ENCODE measurements at places on chromosomes 4 and X.

GRCh38 chr4:5446595-5447226, 261.6 kb downstream of the EVC2 start:
- DNase-seq, result no peak

DNA sequence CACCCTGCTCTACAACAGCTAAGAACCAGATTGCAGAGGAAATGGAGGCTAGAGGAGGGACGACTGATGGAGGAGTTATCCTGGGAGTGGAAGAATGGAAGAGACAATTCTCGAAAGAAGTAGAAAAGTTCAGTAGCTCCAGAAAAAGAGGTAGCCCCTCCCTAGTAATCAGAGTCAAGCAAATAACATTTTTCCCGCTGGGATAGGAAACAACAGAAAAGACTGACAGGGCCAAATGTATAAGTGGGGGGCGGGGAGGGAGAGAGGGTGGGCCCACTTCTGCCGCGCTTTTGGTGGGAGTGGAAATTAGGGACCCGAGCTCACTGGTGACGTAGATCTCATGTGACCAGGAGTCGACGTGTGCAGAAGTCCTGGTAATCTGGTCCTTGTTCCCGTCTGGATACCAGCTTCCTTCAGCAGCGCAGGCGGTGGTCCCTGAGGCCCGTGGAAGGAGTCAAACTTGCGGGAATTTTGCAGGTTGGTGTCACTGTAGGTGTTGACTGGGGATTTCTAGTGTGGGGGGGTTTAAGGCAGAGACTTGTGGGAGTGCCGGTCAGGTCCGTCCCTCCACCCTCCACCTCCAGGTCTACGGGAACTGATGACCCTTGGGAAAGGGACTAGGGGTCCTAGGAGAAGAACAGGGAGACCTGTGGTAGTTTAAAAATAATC, at the start of gene TCEAL9:
Gene TCEAL9, plus strand, starts transcription at position 377 of the 669 bp plus-strand sequence. CDS start 1,179 bp downstream, outside the sequence.
- DNase-seq, result no peak

DNA sequence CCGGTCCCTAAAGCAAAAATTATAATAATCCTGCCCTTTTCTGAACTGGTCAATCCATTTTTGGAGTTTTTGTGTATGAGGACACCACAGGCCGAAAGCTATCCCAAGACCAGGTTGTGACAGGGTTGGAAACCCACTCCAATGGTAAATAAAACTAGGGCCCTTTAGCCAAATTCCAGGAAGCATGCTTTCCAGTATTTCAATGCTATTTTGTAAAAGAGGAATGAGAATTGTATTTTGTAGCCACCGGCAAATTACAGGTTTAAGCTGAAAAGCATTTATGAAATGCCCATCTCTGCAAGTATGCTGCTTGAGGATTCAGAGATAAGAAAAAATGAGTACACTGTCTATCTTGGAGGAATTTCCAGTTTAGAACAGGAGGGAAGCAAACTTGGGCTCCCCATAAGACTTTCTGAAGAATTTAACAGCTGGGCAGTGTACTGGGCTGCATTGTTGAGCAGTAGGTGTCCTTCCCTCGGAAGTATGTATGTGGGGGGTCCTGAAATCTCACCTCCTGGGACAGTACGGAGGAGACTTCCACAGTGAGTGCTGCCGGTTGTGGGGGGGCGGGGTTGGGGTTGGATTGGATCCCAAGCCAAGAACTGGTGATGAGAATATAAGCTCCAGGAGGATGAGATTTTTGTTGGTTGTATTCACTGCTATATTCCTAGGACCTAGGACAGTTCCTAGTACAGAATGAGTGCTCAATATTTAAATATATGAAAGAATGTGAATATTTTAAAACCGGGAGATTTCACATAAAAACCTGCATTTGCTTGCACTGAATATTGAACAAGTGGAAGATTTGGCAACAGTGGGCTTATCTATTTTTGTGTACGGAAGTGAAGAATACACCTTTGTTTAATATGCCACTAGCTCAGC, 26.8 kb downstream of the OCIAD2 start:
- DNase-seq, result no peak

GRCh38 chr4:17092736-17093437, 194.4 kb upstream of the LDB2 start:
- no peak for DNase-seq

DNA sequence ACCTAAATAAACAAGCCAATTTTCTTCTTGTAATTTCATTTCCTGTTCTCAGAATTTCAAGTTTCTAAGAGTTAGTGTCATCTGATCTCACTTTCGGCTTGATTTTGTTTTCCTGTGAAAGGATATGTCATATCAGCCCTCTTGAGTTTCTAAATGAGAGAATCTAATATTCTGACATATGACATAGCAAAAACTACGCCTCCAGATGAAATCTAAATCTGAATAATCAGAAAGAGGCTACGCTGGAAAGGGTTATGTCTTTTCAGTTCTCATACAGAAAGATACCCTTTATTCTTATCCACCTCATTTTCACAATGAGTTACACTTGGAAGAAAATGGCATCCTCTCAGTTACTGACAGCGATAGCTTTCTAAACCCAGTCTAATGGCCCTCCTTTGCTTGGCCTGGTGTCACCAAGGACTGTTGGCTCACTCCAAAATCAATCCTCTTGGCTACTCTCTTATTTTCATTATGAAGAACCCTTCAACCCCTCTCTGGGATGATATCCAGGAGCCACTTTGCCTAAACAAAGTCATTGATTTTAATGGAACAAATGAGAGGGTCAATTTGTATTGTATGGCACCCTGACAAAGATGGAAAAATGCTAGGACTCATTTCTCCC, 65.6 kb downstream of the ASB9 start:
- no peak for DNase-seq

DNA sequence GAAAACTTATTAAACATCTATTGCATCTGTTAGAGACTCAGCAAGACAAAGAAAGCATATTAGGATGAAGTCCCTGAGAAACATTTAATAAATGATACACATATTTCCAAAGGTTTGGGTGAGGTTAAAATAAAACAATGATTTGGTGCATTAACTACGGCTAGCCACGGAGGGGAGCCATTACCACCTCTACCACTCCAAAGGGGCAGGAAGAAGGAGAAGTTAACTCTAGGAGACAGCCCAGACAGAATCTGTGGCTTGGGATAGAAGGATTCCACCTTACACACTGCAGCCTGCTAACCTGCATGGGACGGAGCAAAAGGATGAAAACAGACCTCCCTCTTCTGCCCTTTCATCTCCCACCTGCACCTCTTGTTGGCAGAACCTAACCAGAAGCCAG, 189.1 kb upstream of the C1QTNF7 start:
- no peak for DNase-seq

- DNase-seq, result no peak
Measured at GRCh38 chr4:40800064-40800463, 50.3 kb downstream of the NSUN7 start.

- DNase-seq, result no peak
Measured at GRCh38 chrX:132576939-132577338, 88.1 kb upstream of the MBNL3 start.

DNA sequence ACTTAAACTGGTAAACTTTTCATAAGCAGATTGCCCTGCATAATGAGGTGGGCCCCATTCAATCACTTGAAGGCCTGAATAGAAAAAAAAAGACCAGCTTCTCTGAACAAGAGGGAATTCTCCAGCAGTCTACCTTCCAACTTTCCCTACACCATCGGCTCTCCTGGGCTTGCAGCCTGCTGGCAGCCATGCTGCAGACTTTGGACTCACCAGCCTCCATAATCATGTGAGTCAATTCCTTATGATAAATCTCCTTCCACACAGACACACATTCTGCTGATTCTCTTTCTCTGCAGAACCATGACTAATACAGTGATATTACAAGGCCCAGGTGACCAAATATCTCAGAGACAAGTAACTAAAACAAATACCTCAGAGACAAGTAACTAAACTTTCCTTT, 113.8 kb upstream of the WDR17 start:
- no peak for DNase-seq

GRCh38 chrX:45710081-45710801, 509.6 kb upstream of the DIPK2B start:
- no peak for DNase-seq

- DNase-seq, result no peak
Measured at GRCh38 chr4:138178566-138178965, 63.6 kb downstream of the SLC7A11 start.

DNA sequence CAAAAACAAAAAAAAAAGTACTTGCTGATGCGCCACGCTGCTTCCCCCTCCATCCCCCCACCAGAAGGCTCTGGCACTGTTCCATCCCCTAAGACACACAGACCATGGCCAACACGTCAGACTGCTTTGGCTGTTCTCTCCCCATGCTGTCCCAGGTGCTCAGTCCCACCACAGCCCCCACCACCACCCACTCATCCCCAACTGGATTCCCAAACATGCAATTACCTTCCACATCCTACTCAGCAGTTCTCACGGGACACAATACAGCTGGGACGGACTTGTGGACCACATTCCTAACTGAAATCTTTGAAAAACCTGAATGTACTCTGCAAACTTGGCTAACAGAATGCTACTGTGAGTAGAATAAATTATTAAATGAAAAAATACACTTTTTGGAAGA, 8.6 kb downstream of the FAT1 start:
- DNase-seq, result no peak

DNA sequence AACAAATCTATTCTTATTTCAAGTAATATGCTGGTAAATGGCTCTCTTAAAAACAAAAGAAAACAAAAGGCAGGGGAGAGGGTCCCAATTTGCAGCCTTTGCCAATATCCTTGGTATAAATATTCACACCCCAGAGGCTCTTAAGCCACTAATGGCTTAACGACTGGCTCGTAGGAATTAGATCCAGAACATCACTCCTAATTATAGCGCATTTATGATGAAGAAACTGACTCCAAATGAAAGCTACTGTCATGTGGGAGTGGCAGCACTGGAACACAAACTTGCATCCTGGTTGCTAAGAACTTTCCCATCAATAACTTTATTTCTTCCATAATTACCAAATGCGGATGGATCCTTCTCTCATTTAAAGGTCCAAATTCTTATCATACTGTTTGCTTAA, 138.7 kb downstream of the FRYL start:
- no peak for DNase-seq

- no peak for DNase-seq
Measured at GRCh38 chr4:40840255-40840984, 90.7 kb downstream of the NSUN7 start.

DNA sequence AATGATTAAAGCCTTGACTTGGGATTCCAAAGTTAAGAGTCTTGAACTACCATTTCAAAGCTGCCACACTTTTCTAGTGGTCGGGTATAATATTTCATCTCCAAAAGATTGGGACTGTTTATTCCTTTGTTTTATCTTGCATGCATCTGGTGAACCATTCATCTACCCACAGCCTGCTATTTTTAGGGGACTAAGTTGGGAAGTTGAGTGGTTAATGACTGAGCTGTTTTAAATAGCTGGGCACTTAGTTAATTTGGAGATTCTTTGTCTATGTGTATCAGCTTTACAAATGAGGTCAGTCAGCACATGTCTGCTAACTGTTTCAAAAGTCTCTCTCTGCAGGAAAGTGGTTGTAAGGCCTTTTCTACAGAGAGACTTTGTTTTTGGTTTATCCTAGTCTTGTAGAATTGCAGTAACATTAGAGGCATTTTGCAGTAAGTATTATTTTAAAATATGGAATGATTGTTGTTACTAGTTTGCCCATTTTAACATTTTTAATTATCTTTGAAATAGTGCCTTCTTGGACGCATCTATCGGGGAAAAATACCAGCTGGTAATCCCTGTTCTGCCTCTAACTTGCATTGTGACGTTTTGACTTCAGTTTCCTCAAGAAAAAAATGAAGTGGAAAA, 8.2 kb downstream of the BMP2K start:
- no peak for DNase-seq

DNA sequence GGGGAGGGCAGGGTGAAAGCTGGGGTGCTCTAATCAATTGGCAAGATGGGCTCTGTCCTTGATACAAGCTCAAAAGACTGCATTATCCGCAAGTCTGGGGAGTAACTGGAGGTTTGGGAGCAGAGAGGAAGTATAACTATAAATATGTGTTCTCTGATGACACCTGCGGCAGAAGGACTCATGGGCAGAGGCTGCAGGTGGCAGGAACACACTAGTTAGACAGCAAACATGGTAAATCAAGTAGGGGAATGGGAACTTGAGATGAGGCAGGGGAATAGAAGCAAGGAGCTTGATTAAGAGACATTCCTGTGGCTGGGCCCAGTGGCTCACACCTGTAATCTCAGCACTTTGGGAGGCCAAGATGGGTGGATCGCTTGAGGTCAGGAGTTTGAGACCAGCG, 30.3 kb downstream of the SH3KBP1 start:
- no peak for DNase-seq

DNA sequence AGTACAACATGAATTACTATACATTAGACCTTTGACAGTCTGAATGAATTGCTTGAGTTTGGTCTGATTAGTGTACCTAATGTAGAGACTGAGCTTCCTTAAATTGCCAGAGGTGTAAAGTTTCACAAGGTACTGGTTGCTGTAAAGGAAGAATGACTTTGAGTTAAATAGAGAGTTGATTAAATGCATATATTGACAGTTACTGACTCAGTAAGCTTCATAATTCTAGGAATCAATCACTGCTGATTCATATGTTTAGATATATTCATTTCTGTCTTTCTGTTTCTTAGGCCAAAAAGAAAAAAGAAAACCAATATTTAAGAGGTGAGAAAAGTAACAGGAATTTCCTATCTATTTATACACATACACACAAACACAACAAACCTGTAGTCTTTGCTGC, 16.2 kb upstream of the ART3 start:
- no peak for DNase-seq

GRCh38 chr4:168584321-168584771, 87.5 kb downstream of the PALLD start:
- no peak for DNase-seq

- DNase-seq, result no peak
Measured at GRCh38 chrX:446245-446644, 59.5 kb upstream of the PPP2R3B start.

GRCh38 chrX:137166591-137166990, 132.8 kb upstream of the GPR101 start:
- no peak for DNase-seq

DNA sequence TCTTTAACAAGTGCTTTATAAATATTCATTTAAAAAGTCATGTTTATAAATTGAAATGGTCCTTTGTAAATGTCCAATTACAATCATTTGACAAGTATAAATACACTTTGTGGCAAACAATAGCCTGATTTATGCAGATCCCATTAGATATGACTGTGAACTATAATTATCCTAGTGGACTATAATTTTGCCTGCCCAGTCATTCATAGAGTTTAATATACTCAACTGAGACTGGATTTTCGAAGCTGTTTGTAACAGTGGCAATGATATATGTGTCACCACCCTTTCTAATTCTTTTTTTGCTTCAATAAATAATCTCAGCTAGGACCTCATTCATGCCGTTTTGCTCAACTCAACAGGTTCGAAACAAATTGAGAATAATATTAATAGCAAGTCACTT, 732.0 kb downstream of the PCDH18 start:
- no peak for DNase-seq

DNA sequence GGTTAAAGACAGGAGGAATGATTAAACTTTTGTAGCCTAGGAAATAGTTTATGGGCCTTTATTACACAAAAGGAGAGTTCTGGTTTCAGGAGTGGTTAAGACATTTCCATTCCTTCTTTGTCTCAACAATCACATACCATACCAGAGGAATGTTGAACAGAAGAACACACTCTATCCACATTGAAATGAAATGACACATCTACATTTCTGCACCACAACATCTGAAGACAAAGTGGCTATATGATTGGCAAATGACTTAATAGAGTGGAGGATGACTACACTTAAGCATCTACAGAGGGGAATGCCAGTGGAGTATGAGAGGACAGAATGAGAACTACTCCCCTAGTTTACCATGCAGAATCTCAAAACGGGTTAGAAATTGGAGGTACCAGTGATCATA, 8.0 kb downstream of the CYP2U1 start:
- no peak for DNase-seq

Data from activated naive CD4-positive, alpha-beta T cell (primary cell).